ENCODE measurements at places on chromosomes 12 and 14.

DNA sequence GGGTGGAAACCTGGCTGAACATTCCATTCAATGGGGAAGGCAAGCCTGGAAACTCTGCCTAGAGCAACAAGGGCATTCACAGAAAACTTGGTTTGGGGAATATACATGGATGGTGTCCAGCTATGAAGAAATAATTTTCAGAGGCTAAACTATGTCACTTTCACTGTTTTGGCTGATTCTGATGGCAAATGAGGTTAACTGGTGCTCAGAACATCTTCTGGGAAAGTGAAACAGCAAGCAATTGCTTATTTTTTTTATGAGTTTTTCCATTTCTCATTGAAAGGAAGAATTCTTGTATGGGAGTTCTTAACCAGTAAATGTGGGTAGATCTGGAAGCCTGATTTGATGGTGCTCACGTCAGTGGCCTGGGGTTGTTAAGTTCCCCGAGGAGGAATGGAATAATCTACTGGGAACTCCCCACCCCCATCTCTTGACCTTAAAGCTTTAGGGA is 132.8 kb upstream of the BTG1 start:
- no peak for DNase-seq

- DNase-seq, result no peak
These were observed 140.6 kb upstream of the PRMT8 start for GRCh38 chr12:3350432-3350831.

DNA sequence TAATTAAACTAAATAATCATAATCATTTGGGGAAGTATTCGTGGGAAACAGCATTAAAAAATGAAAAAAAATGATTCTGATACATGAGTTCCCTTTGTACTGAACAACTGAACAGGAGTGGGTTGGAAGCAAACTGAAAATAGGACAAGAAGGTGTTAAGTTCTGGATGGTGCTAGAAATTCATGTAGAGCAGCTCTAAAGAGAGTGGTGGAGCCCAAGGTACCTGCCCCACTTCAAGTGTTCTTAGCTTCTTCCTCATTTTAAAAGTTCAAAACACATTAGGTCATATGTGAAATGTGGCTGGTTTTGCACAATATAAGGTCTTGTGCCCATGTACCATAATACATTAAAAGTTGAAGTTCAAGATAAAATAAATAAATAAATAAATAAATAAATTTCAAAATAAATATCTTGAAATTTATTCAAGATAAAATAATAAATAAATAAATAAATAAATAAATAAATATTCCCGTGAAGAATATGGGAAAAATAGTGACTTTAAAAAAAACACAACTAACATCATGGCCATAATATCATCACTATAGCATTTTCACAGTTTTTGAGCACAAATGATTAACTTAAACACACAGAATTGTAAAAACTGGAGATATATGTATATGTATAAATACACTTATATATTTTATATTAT is 191.5 kb upstream of the PRKD1 start:
- no peak for DNase-seq

- DNase-seq, result no peak
These were observed 22.4 kb upstream of the LTBP2 start for GRCh38 chr14:74634481-74634880.

DNA sequence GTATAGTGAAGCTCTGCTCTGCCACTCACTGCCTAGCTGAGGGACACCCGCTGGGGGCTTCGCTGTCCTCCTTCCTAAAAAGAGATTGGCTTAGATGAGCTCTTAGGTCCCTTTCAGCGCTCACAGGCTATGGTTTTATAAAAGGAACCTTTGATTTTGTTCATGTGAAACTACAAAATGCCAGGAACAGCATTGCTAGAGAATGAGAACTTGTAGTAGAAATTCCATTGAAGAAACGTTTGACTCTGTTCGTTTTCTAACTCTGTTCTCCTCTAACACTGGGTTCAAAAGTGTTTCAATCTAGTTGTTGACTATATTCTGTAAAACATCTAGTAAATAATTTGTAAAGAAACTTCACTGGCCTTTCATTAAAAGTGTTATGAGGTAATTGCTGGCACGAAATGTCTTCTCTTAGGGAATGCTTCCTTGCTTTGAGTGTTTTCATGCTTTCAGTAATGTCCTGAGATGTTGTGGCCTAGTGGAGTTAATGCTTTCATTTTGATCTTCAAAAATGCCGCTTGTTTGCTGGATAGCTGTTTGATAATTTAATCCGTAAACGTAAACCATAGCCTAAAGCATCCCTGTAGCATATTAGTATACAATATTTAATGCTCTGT is 1.6 kb downstream of the MARK3 start:
- no peak for DNase-seq

Data from natural killer cell (primary cell).